ENCODE measurements at places on chromosomes 4 and X.

- DNase-seq: no peak
These were observed 493.1 kb downstream of the IL15 start for GRCh38 chr4:142129473-142129872.

DNA sequence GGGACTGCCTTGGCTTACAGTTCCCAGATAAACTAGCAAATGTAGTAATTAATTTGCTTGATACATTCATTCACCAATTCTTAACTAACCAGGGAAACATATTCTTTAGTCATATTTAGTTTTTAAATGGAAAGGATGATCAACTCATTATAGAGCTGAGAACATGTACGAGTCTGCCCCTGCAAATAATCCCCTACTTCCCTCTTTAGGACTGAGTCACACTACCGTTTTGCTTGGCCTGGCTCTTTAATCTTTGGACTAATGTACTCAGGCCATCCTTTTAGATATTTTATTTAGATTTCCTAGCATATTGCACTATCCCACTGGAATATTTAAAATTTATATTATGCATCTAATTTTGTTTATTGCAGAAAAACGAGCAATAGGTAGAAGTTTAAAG lies 105.5 kb upstream of the LCORL start:
- no peak for DNase-seq

GRCh38 chr4:48372272-48372671 lies 30.9 kb downstream of the SLAIN2 start:
- no peak for DNase-seq

DNA sequence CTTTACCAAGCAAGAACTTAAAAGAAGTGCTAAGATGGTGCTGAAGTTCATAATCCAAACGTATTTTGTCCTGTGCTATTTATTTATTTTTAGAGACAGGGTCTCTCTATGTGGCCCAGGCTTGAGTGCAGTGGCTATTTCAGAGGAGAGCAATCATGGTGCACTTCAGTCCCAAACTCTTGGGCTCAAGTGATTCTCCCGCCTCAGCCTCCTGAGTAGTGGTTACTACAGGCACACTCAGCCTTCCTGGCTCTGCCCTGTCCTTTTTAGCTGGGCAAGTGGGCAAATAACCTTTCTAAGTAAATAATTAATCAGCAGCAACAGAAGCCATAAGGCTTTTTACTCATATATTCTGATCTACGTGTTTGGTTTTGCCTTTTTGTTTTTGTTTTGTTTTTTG lies 2.6 kb downstream of the NSD2 start:
- DNase-seq: no peak
